ENCODE measurements at places on chromosomes 6 and 20.

- no peak for DNase-seq
Observed at GRCh38 chr6:152054441-152054840, 247.0 kb downstream of the ESR1 start.

- no peak for DNase-seq
Observed at GRCh38 chr6:112691289-112691688, 344.2 kb downstream of the RFPL4B start.

DNA sequence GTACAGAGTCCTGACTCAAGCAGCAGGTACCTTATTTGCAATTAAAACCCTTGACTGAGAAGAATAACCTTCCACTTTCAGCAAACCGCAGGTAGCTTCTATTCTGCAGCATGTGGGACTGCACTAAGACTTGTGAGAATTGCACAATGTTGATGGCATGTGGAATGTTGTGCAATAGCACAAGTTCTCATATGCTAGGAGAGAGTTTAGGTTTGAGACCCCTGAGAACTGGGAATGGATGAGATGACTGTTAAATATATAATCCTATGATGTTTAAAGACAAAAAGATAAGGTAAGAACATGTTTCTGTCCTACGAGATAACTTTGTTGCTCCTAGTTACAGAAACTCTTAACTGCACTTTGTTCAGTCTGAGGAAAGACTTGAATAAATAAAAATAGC is 194.6 kb downstream of the OTOR start:
- DNase-seq: no peak

DNA sequence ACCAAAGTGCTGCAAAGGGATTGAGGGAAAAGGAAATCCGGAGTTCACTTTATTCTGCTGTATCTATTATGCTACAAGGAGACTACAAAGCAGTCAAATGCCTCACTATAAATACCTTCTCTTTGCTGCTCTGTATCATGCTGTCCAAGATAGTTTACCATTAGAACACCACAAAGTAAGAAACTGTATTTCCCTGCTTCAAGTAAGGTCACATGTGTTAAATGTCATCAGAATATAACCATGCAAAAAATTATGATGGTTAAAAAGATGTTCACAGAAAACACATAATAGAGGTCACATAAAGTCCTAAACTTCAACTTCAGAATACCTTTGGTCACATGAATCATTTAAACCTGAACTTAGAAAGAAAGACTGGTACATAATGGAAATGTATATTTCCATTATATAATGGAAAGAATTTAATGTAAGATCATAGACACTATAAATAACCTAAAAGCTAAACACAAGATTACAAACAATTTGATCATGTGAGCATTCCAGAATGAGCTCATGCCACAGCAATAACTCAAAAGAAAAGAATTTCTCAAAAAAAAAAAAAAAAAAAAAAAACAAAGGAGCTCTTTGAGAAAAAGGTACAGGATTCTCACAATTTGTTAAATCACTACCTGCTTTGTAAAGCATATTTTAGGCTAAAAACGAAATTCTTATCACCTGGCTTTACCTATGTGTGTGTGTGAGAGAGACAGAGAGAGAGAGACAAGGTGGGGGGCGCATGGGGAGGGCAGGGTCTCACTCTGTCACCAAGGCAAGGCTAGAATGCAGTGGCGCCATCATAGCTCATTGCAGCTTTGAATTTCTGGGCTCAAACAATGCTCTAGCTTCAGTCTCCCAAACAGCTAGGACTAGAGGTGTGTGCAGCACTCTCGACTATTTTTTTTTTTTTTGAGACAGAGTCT is 58.7 kb downstream of the KIF13A start:
- no peak for DNase-seq

DNA sequence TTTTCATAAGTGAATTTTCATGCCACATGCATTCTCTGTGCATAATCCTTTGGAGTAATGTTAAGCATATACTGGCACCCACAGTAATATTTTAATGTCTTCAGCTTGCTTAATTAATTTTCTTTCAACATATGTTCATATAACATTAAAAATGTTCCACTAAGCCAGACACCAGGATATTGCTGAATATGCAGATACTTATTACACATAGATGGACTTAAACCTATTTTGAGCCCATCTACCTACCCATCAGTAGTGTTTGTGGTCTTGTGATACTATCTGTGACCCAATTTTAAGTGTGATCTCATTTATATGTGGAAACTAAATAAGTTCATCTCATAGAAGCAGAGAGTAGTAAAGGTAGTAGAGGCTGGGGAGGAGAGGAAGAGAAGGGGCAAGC is 379.5 kb upstream of the JAG1 start:
- DNase-seq: no peak

DNA sequence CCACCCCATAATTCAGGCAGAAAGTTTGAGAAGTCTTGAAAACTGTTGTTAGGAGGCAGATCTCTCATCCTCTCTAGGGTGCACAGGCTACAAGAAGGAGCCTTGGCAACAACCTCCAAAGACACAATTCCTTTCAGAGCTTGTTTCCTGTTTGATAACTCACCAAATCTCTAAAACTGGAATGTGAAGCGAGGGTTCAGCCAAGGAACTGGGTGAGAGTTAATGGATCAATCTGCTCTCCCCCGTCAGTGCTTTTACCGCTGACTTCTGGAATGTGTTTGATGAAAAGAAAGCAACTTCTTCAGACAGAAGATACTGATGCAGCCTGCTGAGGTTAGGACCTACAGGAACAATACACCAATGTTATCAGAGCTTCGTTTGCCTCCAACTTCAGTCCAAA is 171.8 kb upstream of the BMP2 start:
- no peak for DNase-seq

DNA sequence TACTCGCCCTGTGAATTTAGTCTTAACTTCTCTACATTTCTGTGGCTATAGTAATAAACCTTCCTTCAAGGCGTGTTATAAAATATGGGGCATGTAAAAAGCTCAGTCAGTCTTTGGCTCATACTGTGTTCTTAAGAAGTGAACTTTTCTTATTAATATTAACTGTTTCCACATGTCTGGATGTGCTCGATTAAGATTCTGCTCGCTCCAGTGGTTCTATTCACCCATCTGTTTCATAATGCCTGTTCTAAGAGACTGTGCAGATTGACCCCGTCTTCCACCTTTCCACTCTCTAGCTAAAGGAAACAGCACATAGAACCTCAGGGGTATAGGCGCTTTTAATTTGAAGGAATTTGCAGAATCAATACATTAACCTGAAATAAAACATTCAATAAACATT is 99.9 kb downstream of the L3MBTL3 start:
- DNase-seq: no peak

DNA sequence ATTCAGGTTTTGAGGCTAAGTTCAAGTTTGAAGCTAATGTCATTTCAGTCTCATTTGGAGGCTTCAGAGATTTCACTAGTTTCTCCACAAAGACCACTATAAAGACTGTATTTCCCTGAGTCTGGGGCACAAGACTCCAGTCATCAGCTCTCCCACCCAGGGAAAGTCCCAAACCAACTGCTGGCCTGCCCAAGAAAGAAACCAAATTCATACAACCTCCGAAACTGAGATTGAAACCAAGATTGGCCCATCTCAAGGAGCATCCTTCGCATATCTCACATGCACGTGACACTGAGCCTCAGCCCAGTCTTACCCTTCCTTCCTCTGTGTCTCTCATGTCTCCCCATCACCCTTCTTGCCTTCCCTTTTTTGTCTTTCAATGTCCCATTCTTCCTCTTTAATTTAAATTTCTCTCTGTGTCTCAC is 3.5 kb upstream of the LTA start:
- peak; percentile 53 for DNase-seq

DNA sequence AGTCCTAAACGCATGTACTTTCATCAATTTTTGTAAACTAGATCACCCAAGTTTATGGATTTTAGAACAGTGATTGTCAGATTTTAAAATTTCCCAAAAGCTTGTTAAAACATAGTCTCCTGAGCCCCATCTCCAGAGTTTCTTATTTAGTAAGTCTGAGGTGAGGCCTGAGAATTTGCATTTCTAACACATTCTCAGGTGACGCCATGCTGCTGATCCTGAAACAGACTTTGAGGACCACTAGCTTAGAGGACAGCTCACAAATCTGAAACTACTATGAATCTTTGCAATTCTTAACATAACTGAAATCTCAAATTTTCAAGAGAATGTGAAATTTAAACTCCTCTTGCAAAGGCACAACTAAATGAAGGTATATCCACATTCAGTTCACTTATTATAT is 37.8 kb upstream of the MLIP start:
- no peak for DNase-seq
